ENCODE measurements at places on chromosomes 2 and 18.

GRCh38 chr2:214574084-214574781 lies 163.4 kb downstream of the VWC2L start:
- no peak for DNase-seq

DNA sequence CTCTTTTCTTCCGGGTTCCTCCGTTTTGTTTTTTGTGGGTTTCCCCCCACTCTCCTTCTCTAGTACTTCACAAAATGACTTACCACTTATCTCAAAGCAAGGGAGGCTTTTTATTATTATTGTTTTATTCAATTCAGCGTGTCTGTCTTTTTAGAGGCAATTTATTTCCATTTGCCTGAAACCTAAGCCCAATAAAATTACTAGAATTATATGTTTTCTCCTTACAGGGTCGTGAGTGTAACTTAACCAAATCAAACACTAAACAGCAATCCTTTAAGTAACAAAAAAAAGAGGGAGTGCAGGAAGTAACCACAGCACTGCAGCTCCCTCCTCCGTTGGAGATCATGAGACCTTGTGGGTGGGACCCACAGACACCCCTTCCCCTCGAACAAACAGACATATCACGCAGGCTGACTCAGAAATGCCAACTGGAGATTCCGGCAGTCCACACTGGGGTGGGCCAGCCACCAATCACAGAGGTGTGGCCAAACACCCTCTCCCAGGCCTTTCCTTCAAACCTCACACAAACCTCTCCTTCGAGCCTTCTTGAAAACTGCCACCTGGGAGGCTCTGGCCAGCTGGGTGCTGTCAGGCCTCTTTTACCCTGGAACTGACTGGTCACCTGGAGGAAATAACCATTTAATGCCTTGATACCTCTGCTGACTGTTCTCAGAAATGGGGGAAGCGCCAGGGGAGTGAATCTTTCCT lies 207.1 kb upstream of the SMAD2 start:
- no peak for DNase-seq

DNA sequence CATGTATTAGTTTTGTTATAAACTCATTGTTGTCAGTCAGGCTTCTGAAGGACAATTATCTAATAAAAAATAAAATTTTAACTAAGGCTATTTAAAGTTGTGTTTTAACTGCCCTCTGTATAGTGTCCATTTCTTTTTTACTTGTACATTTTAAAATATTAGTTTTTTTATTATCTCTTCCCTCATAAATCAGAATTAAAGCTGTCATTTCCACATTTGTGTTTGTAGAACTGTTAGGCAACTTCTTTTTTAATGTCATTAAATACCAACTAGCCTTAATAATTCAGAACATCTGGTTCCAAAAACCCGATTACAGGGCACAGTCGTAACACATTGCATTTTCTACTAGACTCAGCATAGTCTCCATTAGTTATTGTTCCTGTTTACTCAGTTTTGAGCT lies 1749.0 kb upstream of the CELF4 start:
- DNase-seq: no peak

DNA sequence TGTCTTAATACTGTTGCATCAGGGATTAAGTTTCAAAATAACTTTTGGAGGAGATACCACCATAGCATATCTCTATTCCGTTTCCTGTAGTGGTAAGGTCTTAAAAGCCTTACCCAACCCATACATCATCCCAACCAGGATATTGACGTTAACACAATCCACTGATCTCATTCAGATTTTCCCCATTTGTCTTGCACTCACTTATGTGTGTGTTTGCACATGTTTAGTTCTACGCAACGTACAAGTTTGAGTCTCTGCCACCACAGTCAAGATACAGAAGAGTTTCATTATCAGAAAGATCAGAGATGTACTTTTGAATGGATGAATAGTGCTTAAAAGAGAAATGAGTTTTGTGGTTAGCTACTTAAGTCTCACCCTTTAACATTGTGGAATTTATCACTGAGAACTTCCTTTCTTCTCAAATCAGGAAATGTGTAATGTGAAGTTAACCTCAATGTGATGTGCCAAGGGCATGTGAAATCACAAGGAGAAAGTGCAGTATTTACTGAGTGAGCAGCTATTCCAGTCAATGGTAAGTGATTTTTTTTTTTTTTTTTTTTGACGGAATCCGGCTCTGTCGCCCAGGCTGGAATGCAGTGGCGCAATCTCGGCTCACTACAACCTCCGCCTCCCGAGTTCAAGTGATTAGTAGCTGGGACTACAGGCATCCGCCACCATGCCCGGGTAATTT lies 69.2 kb upstream of the EPHA4 start:
- DNase-seq: no peak

DNA sequence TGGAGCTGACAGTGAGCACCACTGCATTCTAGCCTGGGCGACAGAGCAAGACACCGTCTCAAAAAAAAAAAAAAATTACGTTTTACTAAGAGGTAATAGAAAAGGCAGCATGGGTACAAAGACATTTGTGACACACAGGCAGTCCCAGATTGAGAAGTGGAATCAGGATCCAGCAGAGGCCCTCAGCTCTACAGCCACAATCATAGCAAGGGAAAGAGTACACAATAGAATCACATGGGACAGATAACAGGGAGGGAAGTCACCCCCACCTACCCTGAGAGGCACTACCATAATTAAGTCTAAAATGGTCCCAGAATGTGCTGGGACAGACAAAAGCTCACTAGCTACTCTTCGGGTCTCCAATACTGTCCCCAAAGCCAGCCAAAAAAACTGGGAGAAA lies 12.5 kb downstream of the SRBD1 start:
- no peak for DNase-seq

- no peak for DNase-seq
Measured at GRCh38 chr2:36606925-36607324, 9.0 kb upstream of the FEZ2 start.

DNA sequence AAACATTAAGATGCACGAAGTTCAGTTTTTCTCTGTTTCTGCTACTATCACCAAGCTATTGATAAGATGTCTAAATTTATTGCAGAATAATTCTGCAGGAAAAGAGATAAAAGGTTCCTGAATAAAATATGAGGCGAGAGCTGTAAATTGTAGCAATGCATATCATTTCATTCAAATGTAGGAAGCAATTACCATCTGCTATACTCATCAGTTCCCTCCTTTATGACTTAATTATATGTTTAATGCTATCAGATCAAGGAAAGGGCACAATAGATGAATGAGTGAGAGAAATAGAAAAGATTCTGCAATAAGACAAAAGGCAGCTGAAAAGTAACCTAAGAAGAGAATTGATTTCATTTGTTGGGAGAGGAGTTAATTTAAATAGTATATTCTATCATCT lies 108.2 kb upstream of the GALNT5 start:
- no peak for DNase-seq

- DNase-seq: no peak
Measured at GRCh38 chr2:68943581-68944568, 8.8 kb downstream of the GKN2 start.

DNA sequence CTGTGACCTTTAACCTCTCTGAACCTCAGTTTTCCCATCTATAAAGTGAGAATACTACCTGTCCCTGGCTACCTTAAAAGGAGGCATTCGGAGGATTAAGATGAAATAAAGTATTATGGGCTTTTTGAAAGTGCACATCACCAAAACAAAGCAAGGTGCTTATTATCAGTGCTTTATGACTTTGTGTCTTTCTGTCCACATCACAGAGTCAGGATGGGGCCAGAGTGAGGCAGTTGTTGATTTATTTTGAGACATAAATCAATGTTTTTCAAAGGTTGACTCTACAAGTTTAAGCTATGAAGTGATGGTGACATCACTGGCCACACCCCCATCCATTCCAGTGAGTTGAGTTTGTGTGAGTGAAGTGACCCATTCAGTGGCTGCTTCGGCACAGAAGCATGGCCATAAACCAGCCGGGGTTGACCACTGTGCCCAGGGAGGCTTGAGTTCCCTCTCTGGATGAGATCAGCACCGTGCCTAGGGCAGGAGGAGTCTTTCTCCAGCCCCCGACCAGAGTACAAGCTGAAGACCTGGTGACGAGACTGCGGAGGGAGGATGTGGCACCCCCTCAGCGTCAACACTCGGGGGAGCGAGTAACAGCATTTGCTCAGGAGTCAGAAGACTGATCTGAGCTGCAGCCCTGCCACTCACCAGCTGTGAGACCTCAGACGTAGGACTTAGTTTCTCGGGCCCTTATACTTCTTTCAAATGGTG lies 89.0 kb upstream of the PPP1CB start:
- DNase-seq: no peak

- no peak for DNase-seq
Measured at GRCh38 chr2:137091704-137092103, 326.4 kb downstream of the THSD7B start.

DNA sequence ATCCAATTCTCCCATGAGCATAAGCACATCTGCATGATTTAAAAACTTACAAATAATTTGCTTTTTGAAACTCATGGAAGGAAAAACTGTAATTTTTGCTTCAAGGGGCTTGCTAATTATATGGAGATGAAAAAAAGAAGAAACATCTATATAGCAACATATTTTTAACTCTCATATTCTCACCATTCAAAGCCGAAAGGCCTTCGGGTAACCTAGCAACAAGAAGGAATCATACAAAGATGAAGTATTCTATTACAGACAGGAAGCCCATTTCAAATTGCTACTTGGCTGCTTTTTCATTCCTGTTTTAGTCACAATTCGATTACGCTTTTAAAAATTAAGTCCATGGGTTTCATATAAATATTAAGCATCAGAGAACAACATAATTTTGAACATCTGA lies 39.2 kb upstream of the RNU4ATAC start:
- DNase-seq: no peak

- no peak for DNase-seq
Measured at GRCh38 chr2:236408090-236408489, 143.9 kb upstream of the ASB18 start.

DNA sequence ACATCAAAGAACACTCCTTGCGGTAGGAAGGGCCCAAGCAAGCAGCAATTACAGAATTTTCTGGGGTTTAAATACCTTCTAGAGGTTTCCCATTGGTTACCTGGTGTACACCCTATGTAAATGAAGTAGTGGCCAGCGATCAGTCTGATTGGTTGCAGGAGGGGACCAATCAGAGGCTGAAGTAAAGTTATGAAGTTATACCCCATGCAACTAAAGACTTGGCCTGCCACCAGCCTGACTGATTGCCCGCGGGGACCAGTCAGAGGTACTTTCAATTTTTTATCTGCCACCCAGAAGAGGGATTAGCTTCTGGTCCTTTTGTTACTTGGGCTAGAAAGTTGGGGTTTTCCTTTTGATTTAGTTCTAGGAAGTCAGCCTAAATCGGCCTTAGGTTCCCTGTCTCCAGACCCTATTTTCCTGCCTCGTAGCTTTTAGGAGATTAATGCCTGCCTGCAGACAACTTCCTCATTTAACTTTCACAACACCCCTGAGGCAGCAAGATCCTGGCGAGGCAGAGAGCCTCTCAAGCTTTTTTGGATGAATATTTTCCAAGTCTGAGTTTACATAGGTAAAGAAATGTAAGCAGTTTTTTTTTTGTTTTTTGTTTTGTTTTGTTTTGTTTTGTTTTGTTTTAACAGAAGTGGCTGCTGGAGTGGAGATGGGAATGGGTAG lies 1.5 kb upstream of the DGUOK start:
- no peak for DNase-seq

DNA sequence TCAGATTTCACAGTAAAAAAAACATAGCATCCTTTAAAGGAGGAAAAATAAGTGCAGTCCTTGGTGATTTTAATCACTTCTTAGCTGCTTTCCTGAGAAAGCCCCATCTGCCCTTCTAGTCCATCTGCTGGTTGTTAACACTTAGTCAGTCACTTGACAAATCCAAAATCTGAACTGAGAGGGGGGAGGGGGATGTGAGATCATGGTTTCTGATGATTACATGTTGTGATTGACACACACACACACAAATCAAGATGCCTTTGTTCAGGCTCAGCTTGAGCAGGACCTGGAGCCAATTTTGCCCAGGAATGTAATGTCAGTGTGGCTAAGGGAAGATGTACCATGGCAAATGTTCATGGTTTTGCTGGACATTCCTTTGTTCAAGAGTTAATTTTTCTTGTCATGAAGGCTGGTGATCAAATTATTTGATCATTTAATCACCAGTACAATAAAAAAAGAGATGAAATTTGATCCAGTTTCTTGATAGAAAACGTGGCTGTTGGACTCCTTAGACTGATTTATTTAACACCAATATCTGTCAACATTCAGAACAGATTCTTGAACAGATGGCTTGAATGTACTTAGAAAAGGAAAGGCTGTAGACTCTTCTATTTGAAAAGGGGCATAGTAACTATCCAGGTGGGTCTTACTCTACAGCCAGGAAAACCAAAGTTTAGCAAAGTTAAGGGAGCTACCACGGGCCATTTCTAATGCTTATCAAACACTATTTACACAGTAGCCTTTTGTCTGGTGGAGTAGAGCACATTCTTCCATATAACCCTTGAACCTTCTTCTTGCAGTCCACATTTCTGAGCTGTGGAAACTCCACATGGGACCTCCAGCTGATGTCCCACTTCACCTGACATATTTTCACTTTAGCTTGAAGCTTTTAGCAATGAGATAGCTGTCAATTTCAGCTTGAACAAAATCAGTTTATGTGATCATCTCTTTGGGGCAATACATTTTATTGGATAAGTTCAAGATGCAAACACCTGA lies 408.7 kb downstream of the PIK3C3 start:
- no peak for DNase-seq

DNA sequence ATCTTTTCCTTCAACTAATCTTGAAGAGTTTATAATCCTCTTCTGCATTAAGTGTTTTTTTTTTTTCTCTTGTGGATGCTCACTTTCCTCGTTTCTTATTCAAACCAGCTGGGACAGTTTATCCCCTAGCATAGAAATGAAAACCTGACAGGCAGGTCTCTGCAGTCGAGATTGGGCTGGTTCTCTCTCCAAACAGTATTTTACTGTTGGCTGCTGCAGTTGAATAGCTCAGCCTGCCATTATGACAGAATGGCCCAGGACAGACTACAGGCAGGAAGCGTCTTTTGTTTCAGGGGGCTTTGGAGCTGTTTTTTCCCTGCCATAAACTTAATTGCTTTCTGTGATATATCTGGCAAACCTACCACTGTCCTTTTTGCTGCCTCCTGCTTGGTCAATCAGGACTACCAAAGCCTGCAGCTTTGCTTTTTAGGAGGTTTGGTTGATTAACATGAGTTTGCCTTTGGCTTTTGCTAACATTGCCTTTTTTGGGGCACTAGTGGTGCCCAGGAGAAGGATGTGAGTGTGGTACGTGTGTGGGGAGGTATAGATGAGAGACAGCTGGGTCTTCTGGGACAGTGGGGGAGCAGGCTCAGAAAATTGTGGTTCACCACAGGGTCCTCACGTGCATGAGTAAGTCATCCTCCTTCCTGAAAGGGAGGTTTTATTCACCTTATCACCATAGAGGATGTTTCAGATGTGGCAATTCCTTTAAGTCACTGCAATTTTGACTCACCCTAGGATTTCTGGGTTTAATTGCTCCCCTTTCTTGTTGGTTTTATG lies 128.7 kb downstream of the LYPD6B start:
- peak; percentile 42 for DNase-seq

Data from stimulated activated CD8-positive, alpha-beta memory T cell treated with anti-CD3 and anti-CD28 coated beads, Interleukin-7, amount 100 ng/mL, for 48 hours (primary cell).